Skeletal muscle cell (primary cell): ENCODE measurements at places on chromosomes 11 and 22.

DNA sequence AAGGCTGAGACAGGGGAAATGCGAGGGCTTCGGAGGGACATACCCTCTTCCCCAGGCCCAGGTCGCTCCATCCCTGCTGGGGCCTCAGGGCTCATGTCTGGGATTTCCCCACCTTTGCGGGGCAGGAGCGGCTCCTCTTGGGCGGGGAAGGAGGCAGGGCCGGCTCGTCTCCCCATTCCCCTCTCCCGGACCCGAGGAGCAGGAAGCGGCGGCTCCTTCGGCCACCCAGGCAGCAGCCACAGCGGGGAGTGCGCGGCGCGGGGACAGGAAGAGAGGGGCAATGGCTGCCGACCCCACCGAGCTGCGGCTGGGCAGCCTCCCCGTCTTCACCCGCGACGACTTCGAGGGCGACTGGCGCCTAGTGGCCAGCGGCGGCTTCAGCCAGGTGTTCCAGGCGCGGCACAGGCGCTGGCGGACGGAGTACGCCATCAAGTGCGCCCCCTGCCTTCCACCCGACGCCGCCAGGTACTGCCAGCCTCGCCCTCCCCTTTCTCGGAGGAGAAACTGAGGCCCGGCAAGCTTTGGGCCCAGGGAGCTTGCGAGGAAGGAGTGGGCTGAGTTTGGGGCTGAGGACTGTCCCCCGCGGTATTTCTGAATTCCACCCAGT lies at the start of gene ANKK1:
Gene ANKK1 (plus strand): TSS at position 175 of the 607 bp plus-strand sequence. CDS start 106 bp downstream, at position 281.
- DNase-seq = no peak

- no peak for DNase-seq
Measured at GRCh38 chr11:11866203-11866602, 24.4 kb downstream of the USP47 start.

- no peak for DNase-seq
Measured at GRCh38 chr11:33891714-33892327, at the start of gene LMO2. LMO2 (minus strand) TSS chr11:33892076; CDS start chr11:33869716, 22,360 bp downstream.

GRCh38 chr22:38728871-38729796 lies 23.4 kb downstream of the GTPBP1 start:
- no peak for DNase-seq

- peak; percentile 33 for DNase-seq
Measured at GRCh38 chr11:83574519-83574918, 288.4 kb upstream of the CCDC90B start.
